ENCODE measurements at places on chromosomes 1 and 21.
A peak's percentile ranks its signal among the peaks of the same experiment; 100 is the strongest.

GRCh38 chr1:59141267-59141863 lies 155.5 kb upstream of the FGGY start:
- DNase-seq, result no peak

DNA sequence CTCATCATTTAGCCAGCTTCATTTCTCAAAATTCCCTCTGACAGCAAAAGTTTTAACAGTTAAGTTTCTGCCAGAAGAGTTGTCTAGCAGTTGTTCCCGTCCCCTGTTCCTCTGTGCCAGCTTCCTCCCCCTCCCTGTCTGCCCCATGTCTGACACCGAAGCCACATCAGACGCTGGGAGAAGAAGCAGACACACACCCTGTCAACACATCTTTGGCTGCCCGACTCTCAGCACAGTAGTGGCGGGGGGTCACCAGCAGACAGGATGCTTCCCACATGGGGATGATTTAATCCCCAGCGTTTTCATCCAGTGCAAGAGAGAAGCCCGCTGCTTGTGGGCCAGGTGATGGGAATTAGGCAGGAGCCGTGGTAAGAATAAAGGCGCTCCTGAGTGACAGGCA lies 379.4 kb upstream of the RUNX1 start:
- DNase-seq, result peak; percentile 41

DNA sequence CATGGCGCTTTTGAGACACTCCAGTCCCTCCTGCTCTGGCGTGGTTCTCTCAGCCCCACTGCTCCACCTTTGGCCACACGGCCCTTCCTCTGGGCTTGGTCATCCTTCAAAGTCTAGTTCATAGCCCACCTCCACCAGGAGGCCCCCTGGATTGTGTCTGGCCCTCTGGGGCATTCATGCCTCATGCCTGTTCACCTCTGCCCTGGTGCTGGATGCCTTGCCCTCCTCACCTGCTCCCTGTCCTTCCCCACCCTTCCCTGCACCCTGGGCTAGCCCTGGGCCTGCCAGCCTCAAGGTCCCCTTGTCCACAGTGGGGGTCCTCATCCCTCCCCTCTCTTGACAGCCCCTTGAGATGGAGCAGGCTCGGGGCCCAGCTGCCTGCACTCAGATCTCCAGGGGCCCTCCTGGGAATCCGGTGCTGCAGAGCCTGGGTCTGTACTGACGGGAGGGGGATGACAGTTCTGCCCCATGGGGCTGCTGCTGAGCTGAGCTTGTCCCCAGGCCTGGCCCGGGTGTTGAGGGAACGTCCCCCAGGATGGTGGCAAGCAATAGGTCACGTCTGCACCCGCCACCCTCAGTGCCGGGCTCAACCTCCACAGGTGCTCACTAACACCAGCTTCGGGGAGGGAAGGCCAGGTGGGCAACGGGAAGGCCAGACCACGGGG lies 18.4 kb downstream of the PRXL2B start:
- DNase-seq, result no peak

DNA sequence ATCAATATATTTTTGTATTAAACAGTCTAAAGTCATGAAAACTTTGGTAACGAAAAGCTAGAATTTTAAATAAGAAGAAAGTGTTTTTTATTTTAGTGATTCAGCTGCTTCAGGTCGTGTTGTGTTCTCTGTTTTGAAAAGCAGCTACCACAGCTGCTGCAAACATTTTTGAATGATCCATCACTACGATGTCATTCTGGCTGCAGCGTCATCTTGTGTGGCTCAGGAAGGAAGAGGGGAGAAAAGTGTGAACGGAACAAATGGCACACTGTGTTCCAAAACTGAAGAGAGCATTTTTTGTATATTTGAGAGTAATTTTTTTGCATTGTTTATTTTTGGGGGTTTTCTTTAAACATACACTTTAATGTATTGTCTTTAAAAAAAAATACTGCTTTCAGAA lies 323.0 kb upstream of the ADGRL2 start:
- no peak for DNase-seq

DNA sequence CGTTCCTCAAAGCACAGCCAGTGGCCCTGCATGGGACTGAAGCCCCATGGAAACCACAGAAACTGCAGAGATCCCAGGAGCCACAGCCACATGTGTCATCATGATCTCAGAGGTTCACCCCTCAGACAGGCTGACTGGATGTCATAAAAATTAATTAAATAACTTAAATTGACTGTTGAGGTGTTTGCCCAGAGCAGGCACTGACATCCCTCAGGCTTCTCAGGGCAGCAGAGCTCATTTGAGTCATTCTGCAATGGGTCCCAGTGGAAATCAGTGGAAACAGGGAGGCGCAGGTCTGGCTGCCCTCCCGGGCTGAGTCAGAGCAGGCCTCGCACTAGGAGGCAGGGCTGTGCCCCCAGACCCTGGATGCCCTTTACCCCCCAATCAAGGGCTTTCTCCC lies 135.1 kb downstream of the CDC7 start:
- no peak for DNase-seq

GRCh38 chr1:231419738-231420298 lies 2.3 kb downstream of the EGLN1 start:
- no peak for DNase-seq

DNA sequence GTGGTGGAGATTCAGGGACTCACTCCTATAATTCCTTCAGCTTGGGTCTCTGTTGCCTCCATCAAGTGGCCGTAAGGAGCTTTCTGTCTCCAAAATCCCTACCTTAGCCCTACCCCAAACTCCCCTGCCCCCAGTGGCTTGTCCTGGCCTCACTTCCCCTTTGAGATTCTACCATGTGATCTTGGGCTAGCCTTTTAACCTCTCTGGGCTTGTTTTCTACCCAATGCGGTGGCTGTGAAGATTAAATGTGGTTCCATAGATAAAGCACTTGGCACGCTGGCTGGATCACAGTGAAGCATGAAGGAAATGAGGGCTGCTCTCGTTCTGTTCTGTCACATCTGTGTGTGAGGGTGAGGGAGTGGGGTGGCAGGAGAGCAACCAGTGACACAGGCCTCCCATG lies 43.6 kb downstream of the FAAH start:
- DNase-seq, result no peak

DNA sequence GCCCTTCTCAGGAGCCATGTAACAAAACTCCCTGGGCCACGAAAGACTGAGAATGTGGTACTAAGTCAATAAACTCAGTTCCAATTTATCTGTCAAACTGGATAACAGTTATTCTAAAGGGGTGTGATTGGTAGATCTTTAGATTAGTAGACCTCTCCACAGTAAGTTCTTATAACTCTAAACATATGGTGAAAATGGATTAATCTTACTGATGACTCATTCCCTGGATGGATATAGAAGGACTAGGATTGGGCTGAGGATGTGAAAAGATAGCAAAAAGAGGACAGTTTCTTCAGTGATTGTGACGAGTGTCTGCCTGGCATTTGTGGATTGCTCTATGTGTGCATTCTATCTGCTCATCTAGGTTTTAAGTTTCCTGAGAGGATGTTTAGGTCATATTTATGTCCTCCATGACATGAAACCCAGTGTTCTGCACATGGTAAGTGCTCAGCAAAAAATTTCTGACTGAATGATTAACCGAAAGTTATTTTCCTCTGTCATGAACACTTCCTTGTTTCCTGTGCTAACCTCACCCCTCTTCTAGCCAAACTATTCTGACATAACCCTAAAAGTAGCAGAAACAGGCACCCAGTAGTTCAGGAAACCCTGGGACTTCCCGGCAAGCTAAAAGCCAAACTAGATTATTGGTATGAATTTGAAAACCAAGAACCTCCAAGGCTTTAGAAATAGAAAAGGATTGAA lies 397.5 kb upstream of the PLXNA2 start:
- DNase-seq, result no peak

DNA sequence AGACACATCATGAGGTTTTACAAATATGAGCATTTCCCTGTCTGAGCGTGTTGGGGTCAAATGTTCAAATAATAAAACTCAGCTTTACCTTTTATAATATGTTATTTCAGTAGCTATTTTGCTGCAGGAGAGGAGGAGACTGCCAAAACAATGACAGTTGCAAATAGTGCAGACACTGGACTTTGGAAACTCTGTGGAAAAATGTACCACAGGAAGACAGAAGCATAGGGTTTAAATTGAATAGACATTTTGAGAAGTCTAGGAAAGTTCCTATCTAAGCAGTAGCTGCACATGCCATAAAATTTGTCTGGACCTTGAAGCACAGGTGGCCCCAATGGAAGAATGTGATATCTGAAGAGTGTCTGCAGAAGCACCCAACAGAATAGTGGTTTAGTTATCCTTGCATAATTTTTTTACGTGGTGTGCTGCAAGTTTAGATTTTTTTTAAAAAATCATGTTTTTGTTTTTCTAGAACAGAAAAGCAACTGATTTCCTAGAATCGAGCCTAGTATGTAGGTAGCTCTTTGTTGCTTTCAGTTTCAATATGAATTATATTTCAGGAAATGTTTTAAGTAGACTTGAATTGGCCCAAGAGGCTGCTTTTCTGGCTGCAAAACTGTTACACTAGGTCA lies 14.0 kb upstream of the GBP5 start:
- no peak for DNase-seq

GRCh38 chr21:35408401-35408800 lies 359.3 kb upstream of the RUNX1 start:
- DNase-seq, result no peak

DNA sequence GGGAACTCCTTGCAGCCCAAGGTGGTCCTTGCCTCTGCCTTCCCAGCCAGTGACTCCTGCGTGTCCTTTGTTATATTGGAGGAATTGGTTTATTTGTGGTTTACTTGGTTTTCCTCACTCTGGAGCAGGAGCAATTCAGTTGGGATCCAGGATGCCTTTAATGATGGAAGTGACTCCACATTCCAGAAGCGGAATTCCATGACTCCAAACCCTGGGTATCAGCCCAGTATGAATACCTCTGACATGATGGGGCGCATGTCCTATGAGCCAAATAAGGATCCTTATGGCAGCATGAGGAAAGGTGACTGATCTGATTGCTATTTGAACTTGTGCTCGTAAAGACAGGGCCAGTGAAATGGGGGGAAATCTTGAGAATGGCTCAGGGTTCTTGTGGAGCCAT lies 15.1 kb upstream of the PIGV start:
- DNase-seq, result no peak

- no peak for DNase-seq
These were observed 8.3 kb downstream of the GRHL3 start for GRCh38 chr1:24327486-24327885.

Measured in stimulated activated CD4-positive, alpha-beta T cell treated with anti-CD3 and anti-CD28 coated beads, Interleukin-4, amount 100 ng/mL, for 4 hours (primary cell).